HFF-Myc (cell line): ENCODE measurements at places on chromosomes 3 and 15.
A peak's percentile ranks its signal among the peaks of the same experiment; 100 is the strongest.

GRCh38 chr15:93942269-93942694, 289.1 kb upstream of the MCTP2 start:
- DNase-seq, result no peak

- no peak for DNase-seq
Observed at GRCh38 chr15:81097116-81097889, 36.8 kb upstream of the CFAP161 start.

DNA sequence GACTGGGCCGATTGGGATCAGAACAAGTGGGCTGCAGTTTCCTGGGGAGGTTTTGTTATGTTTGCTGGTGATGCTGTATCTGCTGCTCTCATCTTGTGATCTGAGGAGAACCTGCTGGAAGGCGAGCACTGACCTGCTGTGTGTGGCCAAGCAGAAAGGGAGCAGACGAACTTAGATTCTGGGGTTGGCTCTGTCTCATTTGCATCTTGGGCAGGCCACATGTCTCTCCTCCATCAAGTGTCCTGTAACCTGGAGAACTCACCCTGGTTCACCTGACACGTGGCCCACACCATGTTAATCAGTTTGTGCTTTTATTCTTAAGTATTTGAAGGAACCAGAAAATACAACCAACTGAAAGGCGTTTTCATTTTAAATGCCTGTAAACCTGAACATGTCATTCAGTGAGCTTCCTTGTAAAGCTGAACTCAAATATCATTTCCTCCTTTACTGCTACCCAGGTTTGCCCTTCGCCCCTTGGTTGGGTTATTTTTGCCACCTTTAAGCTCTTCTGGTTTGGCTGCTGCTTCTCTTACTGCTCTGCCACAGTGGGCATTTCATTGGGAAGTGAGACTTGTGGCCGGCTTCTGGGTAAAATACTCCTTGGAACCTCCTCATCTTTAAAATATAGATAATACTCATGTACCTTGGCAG, 33.5 kb upstream of the TRAK1 start:
- no peak for DNase-seq

GRCh38 chr15:96274087-96274440, 56.4 kb upstream of the NR2F2 start:
- DNase-seq, result no peak

GRCh38 chr15:71043373-71043772, 71.9 kb upstream of the THSD4 start:
- DNase-seq, result no peak

DNA sequence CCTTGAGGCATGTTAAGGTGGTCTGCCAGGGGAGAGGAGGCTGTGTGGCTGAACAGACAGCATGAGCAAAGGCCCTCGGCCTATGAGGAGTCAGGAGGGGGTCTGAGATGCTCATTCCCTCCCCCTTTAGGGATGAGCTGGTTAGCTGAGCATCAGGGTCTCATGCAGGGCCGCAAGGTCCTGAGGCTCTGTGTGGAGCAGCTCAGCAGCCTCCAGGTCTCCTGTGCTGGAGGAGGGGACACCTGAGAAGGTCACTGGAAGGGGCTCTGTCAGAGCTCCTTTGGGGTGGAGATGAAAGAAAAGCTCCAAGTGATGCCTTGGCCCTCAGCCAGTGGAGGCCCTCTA, 67.1 kb downstream of the RASGRF1 start:
- DNase-seq, result no peak

DNA sequence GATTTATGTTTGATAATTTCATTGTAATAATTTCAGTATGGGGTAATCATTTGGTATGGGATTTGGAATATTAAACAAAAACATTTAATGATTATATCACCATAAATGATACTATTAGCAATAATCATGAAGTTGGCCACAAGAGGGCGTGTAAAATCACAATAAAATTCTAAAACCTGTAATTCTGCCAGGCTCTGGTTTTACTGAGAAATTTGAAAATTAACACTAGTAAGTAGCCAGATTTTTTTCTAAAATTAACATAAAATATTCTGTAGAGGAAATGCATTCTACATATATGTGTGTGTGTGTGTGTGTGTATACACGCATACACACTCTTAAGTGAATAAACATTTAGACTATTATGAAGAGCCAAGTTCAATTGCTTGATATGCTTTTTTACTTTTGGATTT, 40.5 kb downstream of the FEZF2 start:
- DNase-seq, result peak; percentile 7

DNA sequence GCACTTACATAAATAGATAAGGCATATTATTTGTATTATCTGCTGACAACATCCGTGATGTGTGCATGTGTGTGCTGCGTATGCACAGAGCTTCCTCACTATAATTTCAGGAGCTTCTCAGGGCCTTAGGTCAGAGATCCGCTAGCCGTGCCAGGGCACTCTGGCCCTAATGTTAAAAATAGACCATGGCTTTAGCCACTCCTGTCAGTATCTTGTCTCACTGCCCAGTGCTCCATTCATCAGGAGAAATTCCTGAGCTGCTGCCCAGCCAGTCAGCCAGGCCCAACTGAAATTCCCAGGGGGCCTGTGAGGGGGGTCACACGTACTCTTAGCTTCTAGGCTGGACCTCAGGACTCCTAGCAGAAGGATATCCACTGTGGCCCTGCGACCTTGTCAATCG, 70.0 kb upstream of the ABHD2 start:
- no peak for DNase-seq

DNA sequence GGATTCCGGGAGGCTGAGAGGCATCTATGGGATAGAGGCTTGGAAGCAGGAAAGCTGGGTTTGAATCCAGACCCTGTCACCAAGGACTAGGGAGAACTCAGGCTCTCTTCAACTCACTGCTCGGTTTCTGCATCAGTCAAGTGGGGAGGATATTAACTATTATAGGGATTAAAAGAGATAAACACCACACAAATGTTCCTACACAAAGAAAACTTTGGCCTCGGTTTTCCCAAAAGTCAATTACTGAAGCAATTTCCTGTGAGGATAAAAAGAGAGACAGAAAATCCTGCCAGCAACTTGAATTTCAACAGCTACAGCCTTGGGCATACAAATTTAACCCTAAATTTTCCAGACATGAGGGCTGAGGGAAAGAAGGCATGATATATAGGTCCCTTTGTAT, 36.0 kb downstream of the ITGB5 start:
- DNase-seq, result no peak

DNA sequence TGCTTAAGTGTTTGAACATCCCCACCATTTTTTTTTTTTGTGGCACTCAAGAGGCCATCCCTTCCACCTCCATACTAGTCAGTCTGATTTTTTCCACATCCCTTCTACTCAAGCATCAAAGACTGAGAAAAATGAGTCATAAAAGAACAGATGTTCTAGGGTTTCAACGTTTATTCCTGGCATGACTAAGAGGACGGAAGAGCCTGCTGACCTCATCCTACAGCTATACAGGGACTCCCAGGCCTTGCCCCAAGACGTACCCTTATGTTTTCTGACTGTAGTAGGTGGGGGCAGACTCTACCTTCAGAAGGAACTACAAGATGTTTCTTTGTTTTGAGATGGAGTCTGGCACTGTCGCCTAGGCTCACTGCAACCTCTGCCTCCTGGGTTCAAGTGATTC, 3.3 kb upstream of the ITPKA start:
- DNase-seq, result peak; percentile 93

DNA sequence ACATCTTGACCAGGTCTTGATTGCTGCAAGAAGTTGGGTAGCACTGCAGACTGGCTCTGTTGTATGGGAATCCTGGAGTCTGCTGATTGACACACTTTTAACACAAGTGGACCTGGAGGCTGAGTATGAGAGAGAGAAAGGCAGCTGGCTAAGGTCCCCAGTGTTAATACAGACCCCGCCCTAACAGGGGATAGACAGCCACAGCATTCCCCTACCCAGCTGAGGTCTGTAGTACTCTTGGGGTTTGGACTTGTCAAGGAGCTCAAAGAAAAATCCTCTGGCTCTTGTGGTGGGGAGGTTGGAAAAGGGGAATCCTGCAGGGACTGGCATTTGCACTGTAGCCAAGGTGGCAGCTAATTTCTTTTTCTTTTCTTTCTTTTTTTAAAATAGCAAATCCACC, 192.7 kb downstream of the ZNF621 start:
- no peak for DNase-seq

DNA sequence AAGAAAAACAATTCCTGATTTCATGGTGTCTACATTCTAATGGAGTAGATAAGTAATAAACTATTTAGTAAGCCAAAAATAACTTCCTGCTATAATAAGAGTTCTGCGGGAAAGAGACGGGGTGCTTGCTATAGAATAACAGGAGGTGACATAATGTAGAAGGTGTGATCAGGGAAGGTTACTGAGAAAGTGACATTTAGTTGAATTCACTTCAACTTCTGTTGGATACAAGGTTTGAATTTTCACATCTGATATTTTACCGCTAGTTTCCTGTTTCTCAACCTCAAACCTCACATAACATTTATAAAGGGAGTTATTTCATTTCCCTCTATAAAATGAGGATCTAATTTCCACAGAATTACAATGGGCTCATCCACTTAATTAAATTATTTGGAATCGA, 102.3 kb upstream of the GBE1 start:
- DNase-seq, result no peak

DNA sequence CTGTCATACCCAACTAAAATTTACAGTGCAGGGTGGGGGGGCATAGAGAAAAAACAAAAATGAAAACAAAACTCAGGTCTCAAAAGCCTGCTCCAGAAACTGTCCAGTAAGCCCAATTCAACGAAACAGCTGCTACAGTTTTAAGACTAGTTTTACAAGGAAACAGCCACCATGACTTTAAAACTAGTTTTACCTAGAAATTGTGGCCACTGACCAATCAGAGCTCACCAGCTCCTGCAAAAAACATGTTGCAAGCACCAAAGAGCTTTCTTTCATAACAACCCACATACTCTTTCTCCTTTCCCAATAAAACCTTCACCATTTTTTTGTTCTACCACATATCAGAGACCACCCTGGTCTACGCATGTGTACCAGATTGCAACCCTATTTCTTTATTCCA, 7.3 kb upstream of the CFAP91 start:
- no peak for DNase-seq

DNA sequence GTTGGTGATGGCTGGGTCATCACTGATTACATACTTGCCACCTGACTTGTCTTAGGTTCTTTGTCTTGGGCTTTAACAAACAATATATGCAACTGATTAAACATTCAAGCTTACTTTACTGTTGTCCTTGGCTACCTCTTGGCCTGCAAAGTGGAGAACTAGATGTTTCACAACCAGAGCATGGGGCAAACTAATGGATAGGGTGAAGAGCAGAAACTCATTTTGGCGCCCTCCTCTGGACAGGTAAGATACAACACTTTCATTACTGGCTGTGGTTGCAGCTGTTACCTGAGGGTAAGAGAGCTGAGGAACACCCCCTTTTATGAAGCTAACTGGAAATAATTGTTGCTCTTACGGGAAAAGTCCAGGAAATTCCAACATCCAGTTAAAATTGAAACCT, 262.1 kb downstream of the NAALADL2 start:
- no peak for DNase-seq

- DNase-seq, result no peak
Observed at GRCh38 chr3:123110282-123110975, 43.6 kb downstream of the PDIA5 start.

GRCh38 chr15:62486041-62486440, 321.0 kb upstream of the C2CD4B start:
- DNase-seq, result no peak

GRCh38 chr3:172647823-172648222, 63.0 kb downstream of the NCEH1 start:
- DNase-seq, result no peak

- peak; percentile 2 for DNase-seq
Observed at GRCh38 chr15:23467110-23467600, 20.1 kb upstream of the GOLGA6L2 start.

GRCh38 chr3:16326724-16327349, 61.8 kb downstream of the OXNAD1 start:
- DNase-seq, result no peak

- no peak for DNase-seq
Observed at GRCh38 chr15:74613089-74613952, 2.3 kb upstream of the CLK3 start.

DNA sequence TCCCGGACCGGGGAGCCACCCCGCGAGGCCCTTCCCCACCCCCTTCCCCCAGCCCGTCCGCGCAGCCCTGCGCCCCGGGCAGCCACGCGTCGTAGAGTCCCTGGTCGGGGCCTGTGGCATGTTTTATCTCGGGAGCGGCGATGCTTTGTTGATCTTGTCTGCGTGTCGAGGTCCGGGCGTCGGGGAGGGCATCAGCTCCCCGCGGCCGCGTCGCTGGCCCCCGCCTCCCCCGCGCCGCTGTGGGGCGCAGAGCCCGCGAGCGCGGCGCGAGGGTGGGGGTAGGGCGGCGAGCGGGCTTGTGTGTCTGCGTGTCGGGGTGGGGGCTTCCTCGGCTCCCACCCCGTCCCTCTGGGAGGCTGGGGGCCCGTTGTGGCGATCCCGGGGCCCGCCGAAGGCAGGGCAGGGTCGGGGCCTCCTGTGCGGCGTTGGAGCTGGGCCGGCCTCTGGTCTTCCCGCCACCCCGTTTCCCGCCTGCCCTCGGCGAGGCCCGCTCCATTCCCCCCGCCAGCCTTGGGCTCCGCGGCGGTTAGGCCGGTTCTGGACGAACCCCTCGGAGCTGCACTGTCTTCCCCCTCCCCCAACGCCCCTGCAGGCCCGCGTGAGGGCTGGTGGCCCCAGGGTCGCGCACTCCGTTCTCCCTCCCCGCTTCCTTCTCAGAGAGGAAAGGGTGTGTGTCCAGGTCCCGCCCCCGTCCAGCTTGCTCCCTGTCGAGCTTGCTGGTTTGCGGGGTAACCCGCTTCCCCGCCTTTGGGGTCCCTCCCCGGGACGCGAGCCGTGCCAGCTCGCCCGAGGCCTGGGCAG, 695 bp downstream of the GMPS start:
- DNase-seq, result no peak

DNA sequence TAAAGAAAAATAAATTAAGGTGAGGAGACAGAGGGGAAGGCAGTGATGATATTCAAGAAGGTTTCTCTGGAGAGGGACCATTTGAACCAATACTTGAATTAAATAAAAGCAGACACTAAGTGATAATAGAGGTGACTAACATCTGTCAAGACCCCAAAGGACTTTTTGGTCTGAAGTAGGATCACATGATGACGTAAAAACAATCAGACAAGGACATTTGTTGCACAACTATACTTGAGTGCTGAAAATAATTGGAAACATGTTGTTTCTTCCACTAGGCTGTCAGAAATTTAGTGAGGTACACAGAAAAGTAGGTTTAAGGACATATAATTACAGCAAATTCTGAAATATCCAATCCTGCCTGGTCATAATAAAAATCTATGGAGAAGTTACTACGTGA, 179.5 kb downstream of the WNT5A start:
- DNase-seq, result no peak

DNA sequence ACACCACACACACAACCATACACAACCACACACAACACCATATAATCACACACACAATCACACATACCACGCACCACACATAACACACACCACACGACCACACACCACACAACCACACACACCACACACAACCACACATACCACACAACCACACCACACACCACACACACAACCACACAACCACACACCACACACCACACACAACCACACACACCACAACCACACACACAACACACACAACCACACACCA, 24.2 kb downstream of the CPN2 start:
- DNase-seq, result no peak

GRCh38 chr15:99651023-99651807, 82.0 kb downstream of the LYSMD4 start:
- DNase-seq, result peak; percentile 7

- DNase-seq, result no peak
Observed at GRCh38 chr15:53910236-53910849, 67.9 kb upstream of the UNC13C start.
